Gastroesophageal sphincter (tissue), 4 donors: ENCODE measurements at places on chromosomes 5 and 9.

DNA sequence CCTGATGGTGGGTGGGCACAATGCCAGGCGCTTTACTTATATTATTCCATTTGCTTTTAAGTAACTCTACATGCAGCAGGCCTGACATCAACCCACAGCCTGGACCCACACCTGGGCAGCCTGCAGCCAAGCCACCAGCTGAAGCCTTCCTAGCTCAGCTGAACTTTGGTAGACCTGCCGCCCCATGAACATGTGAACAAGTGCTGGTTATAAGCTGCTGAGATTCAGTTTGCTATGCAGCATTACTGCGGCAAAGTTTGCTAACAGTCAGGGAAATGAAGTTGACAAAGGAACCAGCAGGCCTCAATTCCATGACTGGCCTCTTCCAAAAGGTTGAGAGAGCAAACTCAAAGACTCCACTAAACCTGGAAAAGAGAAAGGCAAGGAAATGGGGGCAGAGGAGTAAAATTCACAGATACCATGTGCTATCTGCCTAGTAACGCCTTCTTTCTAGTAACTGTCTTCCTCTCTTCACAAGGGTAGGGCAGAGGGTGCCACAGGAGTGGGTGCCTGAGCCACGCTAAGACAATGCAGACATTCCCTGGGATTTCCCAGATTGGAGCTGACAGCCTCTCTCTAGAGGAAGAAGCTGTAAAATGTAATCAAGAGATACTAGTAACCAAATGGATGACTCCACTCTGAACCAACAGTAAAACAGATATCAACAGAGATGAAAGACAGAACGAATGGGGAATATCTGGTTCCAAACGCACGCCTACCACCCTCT lies 2.9 kb downstream of the BOD1 start:
- no peak for ATAC-seq

DNA sequence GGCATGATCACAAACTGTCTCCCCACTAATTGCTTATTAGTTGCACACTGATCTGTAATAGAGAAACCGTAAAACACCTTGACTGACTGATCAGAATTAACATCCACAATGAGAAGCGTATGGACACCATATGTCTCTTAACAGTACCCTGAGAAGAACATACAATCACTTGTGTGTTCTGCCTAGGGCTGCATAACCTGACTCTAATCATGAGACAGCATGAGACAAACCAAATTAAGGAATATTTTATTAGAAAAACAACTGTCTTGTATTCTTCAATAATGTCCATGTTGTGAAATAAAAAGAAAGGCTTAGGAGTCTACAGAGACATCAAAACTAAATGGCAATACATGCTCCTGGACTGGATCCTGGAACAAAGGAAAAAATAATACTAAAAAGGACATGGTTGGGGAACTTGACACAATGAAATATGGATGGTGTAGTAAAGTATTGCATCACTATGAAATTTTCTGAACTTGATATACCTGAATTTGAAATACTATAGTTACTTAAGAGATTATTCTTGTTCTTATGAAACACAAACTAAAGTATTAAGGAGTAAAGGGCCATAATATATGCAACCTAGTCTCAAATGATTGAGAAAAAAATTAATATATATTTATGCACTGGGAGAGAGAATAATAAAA lies 162.1 kb downstream of the CWC27 start:
- ATAC-seq = no peak

GRCh38 chr5:149628221-149628620 lies 46.9 kb downstream of the ARHGEF37 start:
- ATAC-seq = no peak

- no peak for ATAC-seq
Measured at GRCh38 chr5:113039229-113039933, 62.8 kb downstream of the DCP2 start.

GRCh38 chr5:83972236-83972635 lies 251.6 kb upstream of the HAPLN1 start:
- no peak for ATAC-seq

DNA sequence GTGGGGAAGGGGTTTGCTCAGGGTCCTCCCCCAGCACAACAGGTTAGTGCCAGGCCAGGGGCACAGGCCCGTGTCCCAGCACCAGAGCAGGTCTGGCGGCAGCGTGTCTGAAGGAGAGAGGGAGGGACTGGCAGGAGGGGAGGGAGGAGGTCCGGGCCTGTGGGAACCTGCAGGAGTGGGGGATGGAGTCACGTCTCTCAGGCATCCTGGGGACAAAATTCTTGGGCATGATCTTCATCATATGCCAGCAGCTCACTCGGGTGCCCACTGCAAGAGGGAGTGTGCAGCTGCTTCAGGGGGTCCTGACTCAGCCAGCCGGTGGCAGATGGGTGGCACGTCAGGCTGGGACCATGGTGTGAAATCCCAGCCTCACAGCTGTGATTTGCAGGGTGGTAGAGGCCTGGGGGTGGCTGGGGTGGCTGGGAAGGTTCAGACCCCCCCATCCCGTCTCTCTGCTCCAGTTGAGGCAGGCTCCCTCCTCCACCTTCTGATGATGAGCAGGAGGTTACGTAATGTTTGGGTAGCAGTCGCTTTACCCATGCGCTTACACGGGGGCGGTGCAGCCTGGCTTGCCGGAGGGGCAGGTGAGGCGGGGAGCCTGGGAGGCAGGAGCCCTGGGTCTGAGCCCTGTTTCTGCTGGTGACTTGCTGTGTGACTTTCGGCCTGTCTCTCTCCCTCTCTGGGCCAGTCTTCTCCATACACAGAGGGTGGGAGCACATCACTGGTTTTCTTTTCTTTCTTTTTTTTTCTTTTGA lies 40.5 kb downstream of the NCS1 start:
- ATAC-seq = no peak

- ATAC-seq = no peak
Measured at GRCh38 chr9:121365564-121365963, 4.5 kb downstream of the STOM start.

DNA sequence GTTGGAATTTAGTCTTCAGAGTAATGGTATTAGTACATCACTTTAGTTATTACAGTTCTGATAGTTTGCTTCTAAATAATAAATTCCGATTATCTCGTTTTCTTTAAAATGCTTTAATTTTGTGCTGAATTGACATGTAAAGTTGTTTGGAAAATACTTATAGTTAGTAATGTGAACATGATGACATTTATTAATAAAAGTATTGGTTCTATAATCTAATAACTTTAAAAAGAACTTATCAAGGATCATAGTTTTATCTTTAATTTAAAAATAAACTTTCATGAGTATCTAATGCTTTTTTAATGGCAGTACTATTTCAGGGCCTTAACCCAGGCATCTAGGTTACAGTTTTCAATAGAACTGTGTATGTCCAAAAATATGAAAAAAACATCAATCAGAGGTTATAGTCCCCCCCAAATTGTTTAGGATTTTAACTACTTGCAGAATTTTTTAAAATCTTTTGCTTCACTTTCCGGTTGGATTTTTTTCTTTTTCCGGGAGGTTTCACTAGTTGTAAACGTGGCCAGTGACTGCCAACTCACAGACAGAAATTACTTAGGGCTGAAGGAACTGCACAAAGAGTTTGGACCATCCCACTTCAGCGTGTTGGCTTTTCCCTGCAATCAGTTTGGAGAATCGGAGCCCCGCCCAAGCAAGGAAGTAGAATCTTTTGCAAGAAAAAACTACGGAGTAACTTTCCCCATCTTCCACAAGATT lies 680 bp downstream of the GPX8 start:
- peak; percentile 83 for ATAC-seq

DNA sequence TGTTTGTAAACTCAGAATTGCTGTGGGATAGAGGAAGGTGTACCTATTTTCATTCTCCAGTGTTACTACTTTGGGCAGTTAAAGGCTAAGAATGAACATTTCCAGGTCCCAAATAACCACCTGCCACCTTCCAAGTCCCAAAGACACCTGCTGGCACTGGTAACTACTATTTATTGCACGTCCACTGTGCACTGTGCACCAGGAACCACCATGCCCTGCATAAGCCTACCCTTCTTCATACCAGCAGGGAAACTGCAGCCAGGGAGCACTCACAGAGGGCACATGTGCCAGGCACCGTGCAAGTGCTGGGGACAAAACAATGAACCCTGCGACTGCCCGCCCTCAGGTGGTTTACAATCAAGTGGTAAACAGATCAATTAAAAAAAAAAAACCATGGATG lies 34.9 kb downstream of the RAPGEF1 start:
- no peak for ATAC-seq

- ATAC-seq = no peak
Measured at GRCh38 chr5:112668911-112669310, 68.8 kb upstream of the APC start.

- ATAC-seq = peak; percentile 23
Measured at GRCh38 chr9:128684325-128685199, 4.5 kb upstream of the SET start.
